Endothelial cell (in vitro differentiated cells): ENCODE measurements at places on chromosomes 12 and 14.

DNA sequence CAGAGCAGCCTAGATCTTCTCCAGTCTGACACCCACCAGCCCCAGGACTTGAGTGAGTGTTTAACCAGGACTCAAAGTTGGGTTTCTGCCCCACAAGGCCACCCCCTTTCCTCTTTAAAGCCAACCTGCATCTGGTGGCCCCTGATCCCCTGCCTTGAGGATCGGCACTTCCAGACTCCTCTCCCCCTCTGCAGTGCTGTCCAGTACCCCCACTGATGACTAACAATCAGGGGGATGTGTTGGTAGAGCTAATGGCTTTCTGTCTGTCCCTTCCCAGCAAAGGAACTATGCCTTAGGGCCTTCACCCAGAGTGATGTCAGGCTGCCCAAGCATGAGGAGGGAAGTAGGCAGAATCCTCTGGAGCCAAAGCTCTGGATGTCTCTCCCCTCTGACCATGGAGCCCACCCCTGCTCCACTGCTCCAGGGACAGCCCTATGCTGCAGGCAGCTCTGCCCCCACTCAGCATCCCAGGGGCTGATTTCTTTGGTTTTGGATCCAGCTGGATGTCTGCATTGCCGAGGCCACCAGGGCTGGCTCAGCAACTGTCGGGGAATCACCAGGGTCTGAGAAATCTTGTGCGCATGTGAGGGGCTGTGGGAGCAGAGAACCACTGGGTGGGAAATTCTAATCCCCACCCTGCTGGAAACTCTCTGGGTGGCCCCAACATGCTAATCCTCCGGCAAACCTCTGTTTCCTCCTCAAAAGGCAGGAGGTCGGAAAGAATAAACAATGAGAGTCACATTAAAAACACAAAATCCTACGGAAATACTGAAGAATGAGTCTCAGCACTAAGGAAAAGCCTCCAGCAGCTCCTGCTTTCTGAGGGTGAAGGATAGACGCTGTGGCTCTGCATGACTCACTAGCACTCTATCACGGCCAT is 42.9 kb downstream of the DAD1 start:
- DNase-seq = peak; percentile 34

GRCh38 chr14:51535443-51536044 is 116.2 kb upstream of the FRMD6 start:
- no peak for DNase-seq

GRCh38 chr12:95319694-95320331 is 102.2 kb downstream of the VEZT start:
- no peak for DNase-seq

- DNase-seq = no peak
Observed at GRCh38 chr14:34106310-34106709, 155.4 kb upstream of the EGLN3 start.

GRCh38 chr12:31033681-31034080 is 40.0 kb upstream of the DDX11 start:
- no peak for DNase-seq

- DNase-seq = no peak
Observed at GRCh38 chr12:110754101-110754793, 11.6 kb upstream of the PPP1CC start.

- no peak for DNase-seq
Observed at GRCh38 chr14:89160437-89160836, 256.6 kb downstream of the FOXN3 start.

GRCh38 chr12:1791104-1791841 is 29.1 kb upstream of the LRTM2 start:
- DNase-seq = peak; percentile 56

DNA sequence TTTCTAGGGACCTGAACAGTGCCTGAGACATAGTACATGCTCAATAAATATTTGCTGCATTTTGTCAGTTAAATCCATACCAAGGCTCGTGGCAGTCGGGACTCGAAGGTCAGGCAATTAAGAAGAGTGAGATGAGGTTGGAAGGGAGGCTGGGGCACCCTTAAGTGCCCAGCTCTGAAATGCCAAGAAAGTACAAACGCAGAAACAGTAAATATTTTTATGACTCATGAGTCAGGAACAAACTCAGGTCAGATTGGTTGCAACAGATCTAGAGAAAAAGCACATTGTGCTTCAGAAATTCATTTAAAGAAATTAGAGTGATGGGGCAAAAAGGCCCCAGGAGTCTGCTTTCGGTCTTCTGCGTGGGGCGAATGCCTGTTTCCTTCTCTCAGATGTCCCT is 83.0 kb upstream of the FZD10 start:
- no peak for DNase-seq

- no peak for DNase-seq
Observed at GRCh38 chr12:79083181-79083580, 218.6 kb downstream of the SYT1 start.

DNA sequence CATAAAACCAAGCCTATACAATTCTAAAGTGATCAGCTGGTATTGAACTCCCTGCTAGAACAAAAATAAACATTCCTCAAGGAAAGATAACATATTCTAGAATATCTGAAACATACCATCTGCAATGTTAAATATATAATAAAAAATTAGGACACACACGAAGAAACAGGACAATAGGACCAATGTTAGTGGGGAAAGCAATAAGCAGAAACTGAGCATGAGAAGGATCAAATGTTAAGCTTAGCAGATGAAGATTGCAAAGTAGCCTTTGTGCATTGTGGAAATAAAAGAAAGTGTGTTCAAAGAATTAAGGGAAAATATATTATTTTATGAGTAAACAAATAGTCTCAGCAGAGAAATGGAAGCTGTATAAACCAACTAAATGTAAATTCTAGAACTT is 180.8 kb downstream of the EPS8 start:
- DNase-seq = no peak

DNA sequence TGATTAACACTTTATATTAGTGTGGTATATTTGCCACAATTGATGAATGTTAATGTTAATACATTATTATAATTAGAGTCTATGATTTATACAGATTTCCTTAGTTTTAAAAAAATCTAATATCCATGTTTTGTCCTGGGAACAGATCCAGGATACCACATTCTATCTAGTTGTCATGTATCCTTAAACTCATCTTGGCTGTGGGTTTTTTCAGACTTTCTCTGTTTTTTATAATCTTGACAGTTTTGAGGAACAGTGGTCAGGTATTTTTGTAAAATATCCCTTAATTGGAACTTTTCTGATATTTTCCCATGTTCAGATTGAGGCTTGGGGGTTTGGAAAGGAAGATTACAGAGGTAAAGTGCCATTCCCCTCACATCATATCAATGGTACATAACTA is 104.1 kb downstream of the LMNTD1 start:
- DNase-seq = no peak

- DNase-seq = no peak
Observed at GRCh38 chr12:121797937-121798786, 4.7 kb upstream of the RHOF start.

DNA sequence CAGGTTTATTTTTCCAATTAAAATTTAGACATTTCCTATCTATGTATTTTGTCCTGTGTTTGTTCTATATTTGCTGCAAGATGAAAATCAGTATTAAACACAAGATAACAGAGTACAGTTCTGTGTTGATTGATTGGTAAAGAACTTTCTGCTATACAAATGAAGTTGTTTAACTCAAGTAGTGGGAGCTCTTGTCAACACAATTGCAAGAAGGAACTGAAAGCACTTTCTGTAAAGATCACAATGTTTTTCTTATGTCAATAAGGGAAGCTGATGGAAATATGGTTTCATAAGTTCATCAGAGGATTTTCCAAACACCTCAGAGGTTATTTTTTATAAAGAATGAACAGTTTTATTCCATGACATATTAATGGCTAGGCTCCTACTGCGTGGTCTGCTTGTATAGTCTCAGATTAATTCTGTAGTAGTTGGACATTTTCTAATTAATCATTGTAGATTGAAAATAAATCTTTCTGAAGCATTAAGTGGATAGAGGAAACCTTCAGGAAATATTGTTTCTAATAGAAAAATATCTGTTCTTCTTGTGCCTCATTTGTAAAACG is 379.5 kb downstream of the LRFN5 start:
- DNase-seq = no peak

DNA sequence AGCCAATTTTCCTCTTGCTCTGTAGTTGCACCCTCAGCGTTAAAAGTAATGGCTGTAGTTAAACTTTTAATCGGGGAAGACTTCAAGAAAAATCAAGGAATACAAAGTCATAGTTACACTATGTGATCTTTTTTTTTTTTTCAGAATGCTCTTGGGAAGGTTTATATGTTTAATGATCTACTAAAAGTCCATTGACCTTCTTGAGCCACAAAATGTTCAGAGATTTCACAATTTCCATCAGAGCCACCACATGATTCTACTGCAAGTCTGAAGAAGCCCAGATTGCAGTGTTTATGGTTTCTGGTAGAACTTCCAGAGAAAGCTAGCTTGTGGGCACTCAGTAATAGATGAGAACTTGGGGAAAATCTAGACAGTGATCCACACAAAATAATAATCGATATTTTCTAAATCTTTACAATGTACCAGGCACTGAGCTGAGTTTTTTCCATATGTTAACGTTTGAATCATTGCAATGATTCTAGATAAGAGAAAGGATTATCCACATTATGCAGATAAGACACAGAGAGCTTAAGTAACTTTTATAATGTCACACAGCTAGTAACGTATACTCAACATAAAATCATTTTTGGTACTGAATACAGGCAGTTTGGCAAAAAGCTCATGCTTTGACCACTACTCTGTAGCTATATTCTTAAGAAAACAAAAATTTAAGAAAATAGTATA is 38.3 kb downstream of the GYS2 start:
- no peak for DNase-seq

- no peak for DNase-seq
Observed at GRCh38 chr14:77638771-77639171, 22.3 kb upstream of the SPTLC2 start.

DNA sequence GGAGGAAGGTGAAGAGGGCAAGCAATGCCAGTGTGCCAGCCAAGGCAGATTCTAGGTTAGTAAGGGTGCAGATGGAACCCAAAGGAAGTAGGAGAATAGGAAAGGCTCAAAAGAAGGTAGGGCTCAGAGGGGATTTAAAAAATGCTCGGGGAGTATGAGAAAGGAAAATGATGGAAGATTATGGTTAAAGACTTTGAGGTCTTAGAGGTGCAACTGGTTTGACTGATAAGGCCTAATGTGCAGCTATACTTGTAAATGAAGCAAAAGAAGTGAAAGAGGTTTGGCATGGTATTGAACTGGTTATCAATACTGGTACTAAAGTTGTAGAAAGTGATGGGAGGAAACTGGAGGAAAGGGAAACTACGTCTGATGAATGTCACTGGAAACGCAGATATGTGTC is 94.7 kb downstream of the RPS6KA5 start:
- no peak for DNase-seq

- DNase-seq = no peak
Observed at GRCh38 chr12:31471823-31472222, 119.1 kb downstream of the DENND5B start.

DNA sequence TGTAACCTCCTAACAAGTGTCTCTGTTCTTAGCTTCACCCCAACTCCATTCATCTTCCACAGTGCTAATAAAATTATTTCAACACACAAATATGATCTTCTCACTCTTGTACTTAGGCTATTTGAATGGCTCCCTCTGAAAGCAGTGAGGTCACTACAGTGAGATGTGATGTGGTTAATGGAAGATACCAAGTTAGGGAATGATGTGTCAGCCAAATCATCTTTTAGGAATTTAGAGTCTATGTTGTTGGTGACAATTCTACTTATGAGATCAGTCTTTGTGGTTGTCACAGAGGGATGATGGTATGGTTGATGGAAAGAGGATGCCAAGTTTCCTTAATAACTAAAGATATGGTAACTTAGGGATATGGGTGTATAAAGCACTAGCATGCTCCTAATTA is 57.6 kb downstream of the POLR3B start:
- DNase-seq = no peak

DNA sequence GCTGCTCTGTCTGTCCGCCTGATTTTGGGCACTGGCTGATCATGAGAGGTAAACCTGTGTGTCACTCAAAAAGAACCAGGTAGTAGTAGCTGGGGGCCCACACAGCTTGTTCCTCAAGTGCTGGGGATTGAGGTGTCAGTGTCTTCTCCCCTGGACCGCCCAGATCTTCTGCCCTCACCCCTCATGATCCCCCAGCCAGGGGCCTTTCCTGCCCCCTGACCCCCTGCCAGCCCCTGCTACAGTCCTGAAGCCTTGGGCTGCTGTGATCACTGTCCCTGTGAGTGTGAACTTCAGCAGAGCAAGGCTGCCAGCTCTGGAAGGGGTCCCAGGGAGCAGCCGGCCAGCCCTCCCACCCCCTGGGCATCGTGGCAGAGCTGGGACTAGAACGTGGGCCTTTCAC is 11.4 kb downstream of the WSCD2 start:
- DNase-seq = no peak

GRCh38 chr14:90387206-90387760 is 9.5 kb upstream of the CALM1 start:
- no peak for DNase-seq

GRCh38 chr12:25130741-25131188 is 64.2 kb downstream of the DNAI7 start:
- DNase-seq = no peak

DNA sequence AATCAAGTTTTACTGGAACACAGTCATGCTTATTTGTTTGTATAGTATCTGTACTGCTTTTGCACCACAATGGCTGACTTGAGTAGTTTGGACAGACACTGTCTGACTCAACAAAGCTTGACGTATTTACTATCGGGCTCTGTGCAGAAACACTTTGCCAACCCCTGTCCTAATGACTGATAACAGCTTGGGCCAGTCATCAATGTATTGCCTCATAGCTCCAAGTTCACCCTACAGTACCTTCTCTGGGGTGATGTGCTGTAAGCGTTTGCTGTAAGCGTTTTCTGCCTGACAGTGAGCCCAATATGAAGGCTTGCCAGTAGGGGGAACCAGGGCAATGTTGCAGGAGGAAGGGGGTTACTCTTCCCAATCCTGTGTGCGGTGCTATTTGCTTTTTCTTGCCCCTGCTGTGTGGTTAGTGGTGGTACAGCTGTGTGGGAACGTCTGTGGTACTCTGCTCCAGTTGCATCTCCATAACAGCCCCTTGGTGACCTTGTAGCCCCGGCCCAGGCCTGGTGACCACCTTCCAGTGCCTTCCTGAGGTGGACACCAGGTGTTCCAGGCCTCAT is 5.4 kb upstream of the CCDC177 start:
- peak; percentile 63 for DNase-seq

- DNase-seq = no peak
Observed at GRCh38 chr12:80712866-80713265, 3.8 kb upstream of the MYF5 start.
